Activated naive CD4-positive, alpha-beta T cell (primary cell): ENCODE measurements at places on chromosomes 2 and 18.
A peak's percentile ranks its signal among the peaks of the same experiment; 100 is the strongest.

DNA sequence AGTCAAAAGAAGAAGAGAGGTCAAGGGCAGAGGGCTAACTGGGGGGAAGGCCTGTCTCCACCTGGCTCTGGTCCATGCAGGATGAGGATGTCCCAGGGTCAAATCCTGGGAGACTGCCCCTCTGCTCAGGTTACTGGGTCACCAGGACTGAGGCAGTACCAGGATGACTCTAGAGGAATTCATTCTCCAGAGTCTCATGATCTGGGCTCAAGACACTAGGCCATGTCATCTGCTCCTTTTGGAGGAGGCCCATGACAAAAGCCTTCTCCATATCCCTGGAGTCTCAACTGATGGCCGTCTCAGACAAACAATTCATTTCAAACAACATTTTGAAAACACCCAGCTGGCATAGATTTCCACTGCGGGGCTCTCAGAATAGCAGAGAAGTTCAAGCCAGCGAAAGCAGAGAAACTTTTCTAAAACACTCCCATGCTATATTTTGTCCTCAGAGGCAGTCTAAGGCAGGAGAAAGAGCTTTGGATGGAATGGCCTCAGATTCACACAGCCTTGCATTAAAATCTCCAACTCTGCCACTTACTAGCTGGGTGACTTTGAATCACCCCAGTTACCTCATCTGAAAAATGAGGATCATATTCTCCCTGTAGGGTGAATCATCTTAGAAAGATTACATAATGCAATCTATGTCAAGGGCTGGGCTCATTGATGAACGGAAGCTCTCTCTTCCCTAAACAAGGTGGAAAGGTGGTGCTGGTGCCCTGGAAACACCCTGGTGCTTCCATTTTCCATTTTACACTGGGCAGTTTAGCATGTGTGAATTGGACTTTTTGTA is 48.8 kb upstream of the LCLAT1 start:
- DNase-seq, result no peak

DNA sequence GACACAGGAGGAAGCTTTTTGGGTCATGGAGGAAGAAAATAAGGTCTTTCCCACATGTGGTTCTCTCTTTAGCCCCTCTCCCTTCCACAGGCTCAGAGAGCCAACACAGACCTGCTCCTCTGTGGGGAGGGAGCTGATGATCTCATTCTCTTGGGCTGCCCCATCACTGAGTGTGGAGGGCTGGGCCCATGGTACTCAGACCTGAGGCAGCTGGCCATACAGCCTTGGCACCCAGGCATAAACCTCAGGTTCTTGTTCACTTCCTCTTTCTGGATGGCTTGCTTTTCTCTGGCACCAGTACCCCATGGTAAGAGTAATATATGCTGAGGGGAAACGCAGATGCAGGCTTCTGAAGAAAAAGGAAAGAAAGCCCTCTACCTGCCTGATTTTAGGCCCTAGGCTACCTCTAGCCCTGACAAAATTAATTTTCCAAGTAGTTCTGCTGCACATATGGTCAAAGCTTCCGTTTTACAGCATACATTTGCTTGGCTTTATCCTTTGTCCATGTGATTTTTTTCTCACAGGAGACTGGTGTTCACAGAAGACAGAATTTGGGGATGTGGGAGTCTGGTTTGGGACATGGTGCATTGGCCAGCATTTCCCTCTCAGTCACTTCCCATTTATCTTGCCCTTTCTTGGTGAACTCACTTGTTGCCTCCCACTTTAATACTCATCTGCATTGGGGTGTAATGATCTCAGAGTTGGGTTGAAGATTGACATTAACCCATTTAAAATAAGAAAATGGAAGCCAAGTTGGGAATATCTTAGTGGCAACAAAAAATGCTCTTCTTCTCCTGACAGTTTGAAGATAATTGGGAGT is 11.1 kb downstream of the DHRS9 start:
- DNase-seq, result no peak

GRCh38 chr2:240441326-240441992 is 6.0 kb downstream of the GPC1 start:
- no peak for DNase-seq

GRCh38 chr18:68244786-68245185 is 470.1 kb downstream of the TMX3 start:
- no peak for DNase-seq

DNA sequence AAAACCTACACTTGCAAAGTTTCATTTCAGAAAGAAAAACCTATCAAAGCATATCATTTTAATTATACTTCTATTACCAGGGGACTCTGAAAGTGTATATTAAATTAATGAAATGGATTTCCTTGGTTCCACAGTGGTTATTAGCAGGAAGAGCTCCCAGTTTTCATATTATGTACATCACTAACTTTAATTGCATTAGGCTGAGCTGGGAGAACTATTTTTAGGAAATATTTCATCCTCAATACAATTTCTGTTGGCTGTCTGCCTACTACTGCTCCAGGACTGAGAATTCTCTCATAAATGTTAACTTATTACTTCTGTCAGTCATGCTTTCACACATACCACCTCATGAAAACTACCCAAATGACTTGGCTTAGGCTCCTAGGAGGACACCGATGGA is 301.4 kb downstream of the CMPK2 start:
- DNase-seq, result no peak

DNA sequence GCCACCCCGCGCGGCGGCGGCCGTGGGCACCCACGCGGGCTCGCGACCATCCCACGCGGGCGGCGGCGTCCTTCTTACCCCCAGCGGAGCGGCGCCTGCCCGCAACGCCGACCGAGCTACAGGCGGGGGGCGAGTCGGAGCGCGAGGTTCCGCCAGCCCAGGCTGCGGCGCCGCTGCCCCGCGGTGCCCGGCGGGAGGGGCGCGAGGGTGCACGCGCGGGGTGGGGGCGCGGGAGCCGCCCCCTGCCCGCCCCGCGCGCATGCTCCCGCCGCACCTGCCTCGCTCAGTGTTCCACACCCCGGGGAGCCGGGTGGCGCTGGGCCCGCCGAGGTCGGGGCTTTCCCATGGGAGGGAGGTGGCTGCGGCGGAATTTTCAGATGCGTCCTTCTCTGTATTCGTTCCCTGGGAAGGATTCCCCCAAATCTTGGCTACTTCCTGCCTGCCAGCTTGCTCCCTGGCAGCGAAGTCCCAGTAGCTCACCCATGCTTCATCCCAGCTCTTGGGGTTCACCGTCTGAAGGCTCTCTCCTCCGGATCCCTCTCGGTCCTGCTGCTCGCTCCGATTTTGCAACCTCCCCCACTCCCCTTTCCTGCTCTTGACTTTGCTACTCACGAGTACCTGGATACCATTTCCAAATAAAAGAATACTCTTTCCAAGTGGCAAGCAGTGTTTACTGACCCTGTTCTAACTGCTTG is at the start of gene L3MBTL4:
Gene L3MBTL4, minus strand, starts transcription at position 189 of the 695 bp plus-strand sequence. CDS start 103,286 bp downstream, outside the sequence.
- DNase-seq, result no peak

DNA sequence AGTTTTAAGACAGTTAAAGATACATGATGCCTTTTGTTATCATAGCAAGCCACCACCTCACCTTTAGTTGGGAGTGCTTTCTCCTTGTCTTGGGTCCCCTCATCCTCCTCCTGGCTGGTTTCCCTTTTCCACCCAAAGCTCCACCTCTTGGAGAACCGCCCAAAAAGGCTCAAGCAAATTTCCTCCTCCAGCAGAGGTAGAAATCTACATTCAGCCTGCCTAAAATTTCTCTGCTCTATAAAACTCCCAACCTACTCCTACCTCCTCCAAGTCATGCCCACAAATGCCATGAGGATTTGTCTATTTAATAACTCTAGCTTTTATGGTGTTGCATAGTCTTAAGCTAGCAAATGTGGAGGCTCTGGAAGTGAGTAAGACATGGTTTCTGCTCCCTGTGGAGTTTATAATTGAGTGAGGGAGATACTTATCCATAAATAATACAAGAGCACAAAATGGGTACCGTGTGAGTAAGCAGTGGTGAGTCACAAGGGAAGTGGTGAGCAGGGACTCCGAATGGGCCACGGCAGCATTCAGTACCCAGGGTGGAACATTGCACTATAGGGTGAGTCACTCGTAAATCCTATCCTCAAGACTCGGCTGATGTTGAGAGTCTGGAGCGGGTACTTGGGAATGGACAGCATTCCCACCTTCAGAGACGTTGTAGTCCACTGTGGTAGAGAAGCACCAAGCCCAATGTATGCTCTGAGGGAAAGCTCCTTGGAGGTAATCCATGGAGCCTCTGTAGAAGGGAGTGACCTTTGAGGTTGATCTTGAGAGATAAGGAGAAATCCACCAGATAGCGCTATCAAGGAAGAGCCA is 146.3 kb downstream of the RTN4 start:
- DNase-seq, result peak; percentile 3

GRCh38 chr2:54176577-54176976 is 61.2 kb downstream of the ACYP2 start:
- no peak for DNase-seq

GRCh38 chr2:221501210-221501882 is 70.8 kb downstream of the EPHA4 start:
- DNase-seq, result no peak

DNA sequence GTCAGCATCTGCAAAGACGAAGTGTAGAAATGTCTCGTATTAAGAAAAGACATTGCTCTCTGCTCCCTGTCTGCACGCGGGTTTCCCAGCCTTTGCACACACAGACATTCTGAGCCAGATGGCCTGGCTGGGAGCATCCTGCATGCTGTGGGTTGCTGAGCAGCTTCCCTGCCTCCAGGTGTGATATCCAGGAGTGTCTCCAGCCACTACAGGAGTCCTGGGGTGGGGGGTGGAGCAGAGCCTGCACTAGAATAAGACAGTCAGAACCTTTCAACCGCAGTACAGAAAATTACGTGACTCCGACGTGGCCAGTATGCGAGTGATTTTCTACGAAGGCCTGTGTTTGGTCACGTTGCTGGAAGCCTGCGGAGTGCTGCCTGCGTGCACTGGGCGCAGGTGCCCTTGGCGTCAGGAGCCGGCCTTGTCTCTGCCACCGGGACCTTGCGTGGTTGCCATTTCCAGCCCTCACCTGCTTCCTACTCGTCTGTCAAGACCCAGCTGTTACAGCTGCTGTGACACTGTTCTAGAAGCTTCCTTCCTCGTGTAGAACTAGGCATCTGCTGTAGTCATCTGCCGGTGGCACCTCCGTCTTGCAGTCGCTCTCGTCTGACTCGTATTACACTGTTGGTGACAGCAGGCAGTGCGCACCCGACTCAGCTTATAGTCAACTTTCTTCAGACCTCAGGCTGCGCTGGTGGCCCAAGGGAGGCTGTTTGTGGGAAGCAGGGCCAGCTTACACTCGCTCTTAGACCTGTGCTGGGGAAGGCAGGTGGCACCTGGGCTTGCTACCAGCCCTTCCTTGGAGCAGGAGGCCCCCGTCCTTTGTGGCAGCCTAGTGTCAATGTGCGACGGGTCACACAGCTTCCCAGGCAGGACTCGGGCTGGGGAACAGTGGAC is 11.2 kb downstream of the CTDP1 start:
- no peak for DNase-seq

DNA sequence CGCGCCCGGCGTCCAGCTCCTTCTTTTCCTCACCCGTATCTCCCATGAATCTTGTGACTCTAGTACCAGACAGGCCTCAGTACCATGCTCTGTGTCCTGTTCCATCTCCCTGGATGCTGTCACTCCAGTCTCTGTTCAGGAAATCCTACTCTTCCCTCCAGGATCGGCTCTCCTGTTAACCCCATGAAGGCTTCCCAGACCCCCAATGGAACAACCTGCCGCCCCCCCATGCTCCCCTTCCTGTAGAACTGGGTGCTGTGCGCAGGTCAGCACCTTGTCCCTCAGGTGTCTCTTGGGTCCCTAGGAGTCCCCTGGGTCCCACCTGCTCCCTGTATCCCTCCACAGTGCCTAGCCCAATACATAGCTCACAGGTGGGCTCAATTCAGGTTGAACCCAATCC is 41.3 kb downstream of the MYCN start:
- DNase-seq, result no peak

- no peak for DNase-seq
Measured at GRCh38 chr18:48179001-48179400, 230.2 kb downstream of the ZBTB7C start.

- no peak for DNase-seq
Measured at GRCh38 chr18:673317-673716, 15.9 kb downstream of the TYMS start.

DNA sequence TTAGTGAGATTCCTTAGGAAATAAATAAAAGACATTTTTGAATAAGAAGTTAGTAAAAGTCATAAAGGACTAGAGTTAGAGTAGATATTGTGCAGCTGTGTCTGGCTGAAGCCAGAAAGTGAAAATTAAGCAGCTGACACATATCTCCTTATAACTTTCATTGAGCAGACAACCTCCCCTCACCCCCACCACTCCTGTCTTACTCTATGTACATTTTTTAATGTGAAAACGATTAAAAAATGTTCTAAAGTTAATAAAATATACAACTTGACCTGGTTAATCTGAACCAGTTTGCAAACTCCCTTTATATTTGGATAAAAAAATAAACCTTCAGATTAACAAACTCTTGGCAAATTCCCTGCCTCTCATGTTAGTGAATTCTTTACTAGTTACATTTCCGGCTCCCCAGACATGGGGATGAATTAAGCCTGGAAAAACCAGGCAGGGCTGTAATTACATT is 462.8 kb downstream of the MEIS1 start:
- DNase-seq, result no peak

DNA sequence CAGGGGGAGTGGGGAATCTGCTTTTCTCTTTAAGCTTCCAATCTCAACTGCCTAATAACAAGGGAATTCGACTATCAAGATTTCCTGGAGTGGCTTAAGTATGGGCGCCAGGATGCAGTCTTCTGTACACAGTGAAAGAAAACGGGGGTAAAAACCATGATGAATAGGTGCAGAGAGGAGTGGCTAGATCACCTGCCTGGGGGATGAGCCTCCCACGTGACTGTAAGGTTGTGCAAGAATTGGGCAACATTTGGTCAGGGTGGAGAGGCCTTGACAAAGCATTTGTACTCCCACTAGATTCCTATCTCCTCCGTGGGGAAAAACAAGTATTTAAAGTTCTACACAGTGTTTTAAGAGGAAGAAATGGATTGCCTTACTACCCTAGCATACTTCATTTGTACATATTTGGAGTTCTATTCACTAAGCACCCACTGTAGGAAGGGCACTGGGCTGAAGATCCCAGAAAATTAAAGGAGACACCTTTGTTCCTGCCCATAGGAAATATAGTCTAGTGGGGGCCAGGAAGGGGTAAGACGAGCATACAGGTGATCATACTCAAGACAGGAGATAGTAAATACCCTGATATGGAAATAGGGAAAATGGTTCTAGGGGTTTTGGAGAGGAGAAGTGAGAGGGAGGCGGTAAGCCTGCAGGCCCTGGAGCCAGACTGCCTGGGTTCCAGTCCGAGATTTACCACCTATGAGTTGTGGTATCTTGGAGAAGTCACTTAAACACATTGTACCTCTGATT is 29.2 kb downstream of the EPAS1 start:
- no peak for DNase-seq

- DNase-seq, result no peak
Measured at GRCh38 chr2:219897456-219897855, 270.0 kb downstream of the SLC4A3 start.
